NCI-H1417 treated with DMSO at 0.1 percent for 48 hours (cell line): ENCODE measurements at places on chromosomes 1 and 21.

DNA sequence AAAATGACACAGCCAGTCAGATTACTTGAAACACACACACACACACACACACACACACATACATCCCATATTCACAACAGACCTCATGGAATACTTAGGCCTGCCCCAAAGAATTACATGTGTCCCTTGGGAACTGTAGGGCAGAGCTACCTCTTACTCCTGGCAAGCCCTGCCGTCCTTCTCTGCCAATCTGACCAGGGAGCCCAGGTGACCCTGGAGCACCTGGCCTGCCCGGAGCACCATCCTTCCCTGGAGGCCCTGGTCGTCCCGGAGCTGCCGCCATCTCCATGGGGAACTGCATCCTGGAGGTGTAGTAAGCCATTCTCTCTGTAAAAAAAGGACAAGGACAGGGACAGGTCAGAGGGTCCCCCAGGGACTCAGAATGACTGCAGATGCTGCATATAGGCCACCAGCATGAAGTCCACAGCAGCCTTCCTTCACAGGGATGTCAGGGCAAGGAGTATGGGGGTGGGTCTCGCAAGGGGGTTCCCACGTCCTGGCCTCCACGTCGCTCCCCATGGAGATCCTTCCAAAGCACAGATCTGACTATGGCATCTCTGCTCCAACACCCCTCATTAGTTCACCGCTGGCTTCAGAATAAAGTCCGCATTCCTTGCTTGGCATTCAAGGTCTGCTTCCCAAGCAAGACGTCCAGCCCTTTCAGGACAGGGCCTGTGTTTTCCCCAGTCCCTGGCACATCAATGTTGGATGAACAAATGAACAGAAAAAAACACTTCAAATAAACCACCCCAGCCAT lies 9.2 kb upstream of the PEF1 start:
- DNase-seq: no peak

DNA sequence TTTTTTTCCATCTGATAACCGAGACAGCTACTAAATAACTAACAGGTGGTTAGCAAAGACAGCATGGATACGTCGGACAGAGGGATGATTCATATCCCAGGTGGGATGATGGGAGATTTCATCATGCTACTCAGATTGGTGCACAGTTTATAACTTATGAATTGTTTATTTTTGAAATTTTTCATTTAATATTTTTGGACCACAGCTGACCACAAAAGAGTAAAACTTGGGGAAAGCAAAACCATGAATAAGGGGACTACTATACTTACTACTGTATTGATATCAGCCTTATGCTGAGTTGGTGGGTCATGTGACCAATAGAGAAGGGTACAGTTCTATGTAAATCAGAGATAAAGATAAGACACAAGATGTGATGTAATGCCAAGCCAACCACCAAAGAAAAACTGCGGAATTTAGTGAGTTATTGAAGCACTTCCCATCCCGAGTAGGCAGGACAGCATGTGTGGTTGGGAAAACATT lies 248.1 kb upstream of the C1orf105 start:
- DNase-seq: no peak

- DNase-seq: peak; percentile 38
Measured at GRCh38 chr1:181391301-181391900, 91.9 kb upstream of the CACNA1E start.

- no peak for DNase-seq
Measured at GRCh38 chr1:22877112-22877915, 95.4 kb downstream of the LACTBL1 start.

DNA sequence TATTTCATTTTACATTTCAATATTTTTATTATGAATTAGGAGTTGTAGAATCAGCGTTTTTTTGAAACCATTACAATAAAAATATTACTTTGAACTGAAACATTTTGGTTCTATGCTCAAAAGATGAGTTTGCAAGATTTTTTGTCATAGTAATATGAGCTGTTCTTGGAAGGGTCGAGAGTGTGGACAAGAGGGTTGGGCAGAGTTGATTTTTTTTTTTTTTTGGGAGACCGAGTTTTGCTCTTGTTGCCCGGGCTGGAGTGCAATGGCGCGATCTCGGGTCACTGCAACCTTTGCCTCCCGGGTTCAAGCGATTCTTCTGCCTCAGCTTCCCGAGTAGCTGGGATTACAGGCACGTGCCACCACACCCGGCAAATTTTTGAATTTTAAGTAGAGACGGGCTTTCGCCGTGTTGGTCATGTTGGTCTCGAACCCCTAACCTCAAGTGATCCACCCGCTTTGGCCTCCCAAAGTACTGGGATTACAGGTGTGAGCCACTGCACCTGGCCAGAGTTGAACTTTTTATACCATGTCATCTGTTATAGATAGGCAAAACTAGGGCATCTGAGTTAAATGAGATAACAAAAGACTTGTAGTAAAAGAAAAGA lies 3.3 kb downstream of the CACYBP start:
- DNase-seq: no peak

DNA sequence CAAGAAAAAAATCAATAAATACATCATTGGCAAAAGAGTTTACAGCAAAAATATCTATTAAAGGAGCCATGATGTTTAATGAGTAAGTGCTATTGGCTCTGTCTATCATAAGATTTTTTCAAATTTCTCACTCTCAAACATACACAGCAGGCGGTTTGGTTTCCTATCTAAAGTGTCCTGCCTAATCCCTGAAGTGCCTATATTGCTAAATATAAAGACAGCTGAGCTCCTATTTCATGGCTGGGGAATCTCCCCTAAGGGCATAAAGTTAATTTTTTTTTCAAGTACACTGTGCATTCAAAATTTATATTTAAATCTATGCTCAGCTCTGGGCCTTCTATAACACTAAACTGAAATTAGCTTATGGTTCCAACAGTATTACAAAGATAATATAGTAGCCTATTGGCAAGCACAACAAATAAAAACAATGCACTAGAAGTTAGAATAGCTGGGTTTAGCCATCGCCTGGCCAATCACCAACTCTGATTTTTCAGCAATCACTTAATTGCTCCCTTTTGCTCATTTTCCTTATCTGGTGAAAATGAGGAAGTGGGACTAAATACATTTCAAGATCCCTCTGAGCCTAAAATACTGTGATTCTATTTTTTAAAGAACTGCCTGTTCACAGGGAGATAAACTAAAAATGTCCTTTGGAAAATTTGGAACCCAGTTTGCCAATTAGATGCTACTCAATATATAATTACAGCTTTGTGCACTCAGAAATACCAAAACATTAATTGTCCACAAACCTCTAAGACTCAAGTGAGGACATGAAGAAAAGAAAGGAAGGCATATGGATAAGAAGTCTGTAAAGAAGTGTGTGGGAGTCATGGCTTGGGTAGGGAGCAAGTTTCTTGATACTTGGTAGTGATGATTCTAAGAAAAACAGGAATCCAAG lies 62.5 kb downstream of the WDR64 start:
- no peak for DNase-seq

DNA sequence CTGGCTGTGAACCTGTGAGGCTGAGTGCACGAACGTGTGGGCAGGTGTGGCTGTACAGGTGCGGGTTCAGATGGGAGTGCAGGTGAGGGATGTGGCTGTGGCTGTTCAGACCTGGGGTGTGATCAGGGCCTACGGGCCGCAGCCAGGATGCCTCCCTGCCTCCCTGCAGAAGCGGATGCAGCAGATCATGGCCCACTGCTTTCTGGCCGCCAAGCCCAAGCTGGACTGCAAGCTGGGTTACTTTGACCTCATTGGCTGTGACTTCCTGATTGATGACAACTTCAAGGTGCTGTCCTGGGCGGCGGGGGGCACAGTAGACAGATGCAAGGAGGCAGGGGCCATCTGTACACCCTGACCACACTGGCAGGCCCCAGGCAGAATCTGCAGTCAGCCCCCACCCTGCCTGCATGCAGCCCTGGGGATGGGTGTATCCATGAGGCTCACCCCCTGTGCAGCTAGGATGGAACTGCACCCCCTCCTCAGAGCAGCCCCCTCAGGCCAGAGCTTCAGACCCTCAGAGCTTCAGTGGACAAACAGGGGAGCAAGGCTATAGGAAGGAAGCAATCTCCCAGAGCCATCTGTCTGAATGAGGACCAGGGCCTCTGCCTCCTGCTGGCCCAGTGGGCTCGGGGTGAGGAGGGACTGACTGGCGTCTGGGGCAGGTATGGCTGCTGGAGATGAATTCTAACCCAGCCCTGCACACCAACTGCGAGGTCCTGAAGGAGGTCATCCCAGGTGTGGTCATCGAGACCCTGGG lies 9.8 kb downstream of the TNFRSF18 start:
- no peak for DNase-seq

GRCh38 chr1:14350197-14350596 lies 248.3 kb upstream of the KAZN start:
- no peak for DNase-seq

DNA sequence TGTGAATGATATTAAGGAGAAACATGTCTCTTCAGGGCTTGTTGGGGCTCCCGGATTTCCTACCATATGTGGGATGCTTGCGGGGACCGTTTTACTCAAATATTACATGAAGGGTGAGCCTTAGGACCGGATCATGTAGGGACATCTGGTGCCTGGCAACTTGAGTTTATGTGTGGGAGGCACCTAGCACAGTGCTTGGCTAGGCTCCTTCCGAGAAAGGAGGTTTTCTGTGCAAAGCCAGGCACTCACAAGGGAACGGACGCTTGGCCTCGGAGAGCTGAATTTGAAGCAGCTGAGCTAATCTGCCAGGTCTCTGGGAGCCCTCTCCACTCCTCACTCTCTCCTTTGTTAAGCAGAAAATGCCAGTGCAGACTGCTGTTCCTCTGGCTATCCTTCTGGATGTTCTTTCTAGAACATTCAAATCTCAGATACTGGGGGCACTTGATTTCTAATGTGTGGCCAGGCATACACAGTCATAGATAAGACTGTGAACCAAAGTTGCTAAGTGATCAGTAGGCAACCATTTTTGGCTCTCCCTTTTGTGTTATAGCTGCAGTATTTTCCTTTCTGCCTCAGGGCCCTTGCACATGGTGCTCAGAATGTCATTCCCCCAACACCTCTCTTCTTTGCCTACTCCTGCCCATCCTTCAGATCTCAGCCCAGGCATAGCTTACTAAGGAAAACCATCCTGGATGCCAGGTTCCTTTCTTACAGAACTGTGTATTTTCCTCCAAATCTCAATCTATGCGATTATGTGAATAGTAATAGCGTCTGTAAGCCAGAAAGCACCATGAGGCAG lies 216.6 kb upstream of the CSF3R start:
- DNase-seq: no peak

DNA sequence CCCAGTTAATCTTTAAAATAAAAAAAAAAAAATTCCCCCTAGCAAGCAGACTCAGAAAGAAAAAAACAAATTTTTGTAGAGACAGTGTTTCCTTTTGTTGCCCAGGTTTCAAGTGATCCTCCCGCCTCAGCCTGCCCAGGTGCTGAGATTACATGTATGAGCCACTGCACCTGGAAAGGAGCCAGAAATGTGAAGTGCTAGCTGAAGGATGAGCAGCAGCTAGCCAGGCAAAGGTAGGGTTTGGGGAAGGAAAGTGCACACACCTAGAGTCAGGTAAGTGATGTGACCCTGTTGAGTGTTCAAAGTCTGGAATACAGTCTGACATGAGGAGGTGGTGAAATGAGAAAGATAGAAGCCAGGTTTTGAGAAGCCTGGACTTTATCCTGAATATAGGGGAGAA lies 1.7 kb downstream of the AKR1A1 start:
- DNase-seq: no peak

- DNase-seq: no peak
Measured at GRCh38 chr1:26297791-26298124, 8.7 kb downstream of the UBXN11 start.

DNA sequence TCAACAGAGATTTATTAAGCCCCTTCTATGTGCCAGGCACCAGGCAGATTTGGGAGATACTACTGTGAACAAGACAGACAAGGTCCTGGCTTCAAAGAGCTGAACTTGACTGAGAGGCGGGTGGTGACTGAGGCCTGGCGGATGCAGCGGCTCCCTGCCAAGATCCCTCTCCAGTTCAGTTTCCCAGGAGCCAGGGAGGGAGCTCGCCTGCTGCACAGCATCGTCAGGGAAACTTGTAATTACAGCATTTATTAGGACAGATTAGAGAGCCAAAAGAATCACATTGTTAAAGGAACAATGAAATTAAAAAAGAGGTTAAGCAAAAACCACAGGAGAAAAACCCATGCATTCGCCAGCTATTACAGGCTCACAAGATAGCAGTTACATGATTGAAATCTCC lies 55.3 kb downstream of the ETS2 start:
- peak; percentile 10 for DNase-seq

DNA sequence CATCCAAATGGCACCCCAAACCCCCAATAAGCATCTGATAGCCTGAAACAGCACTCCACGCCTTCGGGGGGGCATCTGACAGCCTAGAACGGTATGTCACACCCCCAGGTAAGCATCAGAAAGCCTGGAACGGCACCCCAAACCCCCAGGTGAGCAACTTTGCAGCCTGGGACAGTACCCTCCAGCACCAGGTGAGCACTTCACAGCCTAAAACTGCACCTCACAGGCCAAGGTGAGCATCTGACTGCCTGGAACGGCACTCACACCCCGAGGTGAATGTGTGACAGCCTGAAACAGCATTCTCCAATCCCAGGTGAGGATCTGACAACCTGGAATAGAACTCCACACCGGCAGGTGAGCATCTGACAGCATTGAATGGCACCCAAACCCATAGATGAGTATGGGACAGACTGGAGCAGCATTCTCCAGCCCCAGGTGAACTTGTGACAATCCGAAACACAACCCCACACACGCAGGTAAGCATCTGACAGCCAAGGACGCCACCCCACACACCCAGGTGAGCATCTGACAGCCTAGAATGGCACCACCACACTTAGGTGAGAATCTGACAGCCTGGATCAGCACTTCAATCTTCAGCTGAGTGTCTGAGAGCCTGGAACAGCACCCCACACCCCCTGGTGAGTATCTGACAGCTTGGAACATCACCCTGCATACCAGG lies 18.3 kb upstream of the MMEL1 start:
- DNase-seq: no peak

- DNase-seq: no peak
Measured at GRCh38 chr1:173444757-173445156, 32.4 kb upstream of the PRDX6 start.

DNA sequence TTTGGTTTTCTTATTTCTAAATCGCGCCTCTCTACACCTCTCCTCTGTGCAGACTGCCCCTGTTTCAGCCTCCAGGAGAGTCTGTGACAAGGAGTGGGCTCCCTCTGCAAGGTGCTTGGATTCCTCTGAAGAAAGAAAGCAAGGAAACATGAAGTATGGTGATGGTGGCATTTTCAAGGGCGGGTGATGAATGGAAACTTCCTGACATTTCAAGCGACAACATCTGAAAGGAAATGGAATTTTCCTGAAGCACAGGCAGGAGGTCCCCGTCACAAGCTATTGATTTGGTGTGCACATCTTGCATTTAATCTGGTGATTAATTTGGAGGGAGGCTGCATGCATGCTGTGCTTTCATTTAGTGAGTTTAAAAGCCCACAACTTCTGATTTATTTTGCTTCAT lies 164.6 kb upstream of the FGGY start:
- DNase-seq: no peak

DNA sequence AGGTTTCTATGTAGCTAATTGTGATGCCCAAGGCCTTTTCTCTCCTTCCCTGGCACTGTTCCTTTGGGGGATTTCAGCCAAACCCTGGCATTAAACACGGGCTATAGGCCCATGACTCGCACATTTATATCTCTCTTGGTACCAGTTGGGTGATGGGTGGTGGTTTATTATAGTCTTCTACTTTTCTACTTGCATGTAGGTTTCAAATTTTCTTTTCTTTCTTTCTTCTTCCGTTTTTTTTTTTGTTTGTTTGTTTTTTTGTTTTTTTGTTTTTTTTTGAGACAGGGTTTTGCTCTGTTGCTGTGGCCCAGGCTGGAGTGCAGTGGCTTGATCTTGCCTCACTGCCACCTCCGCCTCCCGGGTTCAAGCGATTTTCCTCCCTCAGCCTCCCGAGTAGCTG lies 1.1 kb downstream of the IL10RB start:
- no peak for DNase-seq
